Frontal cortex (tissue), 4 donors: ENCODE measurements at places on chromosomes 5 and 9.

DNA sequence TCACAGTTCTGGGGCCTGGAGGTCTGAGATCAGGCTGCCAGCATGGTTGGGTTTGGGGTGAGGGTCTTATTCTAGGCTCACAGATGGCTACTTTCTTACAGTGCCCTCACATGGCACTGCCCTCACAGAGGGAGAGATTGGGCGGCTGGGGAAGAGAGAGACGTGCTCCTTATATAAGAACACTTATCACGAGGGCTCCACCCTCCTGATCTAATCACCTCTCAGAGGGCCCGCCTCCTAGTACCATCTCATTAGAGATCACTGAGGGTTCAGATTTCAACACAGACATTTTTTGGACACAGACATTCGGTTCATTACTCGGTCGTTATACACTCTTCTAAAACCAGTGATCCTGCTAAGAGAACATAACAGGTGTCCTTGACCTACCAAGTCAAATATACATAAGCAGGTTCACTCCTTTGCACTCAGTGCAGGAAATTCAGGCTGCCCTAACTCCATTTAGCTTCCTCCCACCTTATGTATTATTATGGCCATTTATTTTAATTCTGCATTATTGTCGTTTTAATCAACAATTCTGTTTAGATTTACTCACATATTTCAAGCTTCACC is 121.7 kb downstream of the ICE1 start:
- DNase-seq, result no peak

DNA sequence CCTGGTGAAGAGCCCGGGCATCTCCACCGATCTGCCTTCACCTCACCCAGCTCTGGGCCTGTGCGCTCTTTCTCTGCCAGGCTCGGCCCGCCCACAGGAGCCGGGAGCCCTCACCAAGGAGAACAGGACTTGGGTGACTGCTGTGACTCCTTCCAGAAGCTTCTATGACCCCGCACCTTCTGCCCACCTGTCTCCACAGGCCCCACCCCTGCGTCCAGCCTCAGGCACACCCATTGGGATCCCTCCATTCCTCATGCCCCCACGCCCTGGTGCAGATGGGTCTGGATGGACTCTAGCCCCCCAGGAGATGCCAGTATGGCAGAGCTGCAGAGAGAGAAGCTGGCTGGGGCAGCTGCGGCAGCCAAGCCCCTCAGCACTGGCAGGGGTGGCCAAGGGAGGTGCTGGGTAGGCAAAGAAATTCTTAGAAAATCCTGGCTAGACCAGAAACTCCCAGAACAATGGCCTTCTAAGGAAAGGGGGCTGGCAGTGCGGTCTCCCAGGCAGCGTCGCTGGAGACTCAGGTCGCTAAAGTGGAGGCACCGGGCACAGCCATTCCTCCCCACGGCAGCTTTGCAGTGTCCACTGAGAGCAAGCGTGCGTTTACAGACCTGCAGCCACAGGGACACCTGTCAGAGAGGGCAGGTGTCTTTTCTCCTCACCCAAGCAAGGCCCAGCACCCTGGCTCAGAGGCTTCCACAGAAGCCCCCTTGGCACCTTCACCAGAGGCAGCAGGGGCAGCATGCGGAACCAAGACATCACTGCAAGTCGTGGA is 17.3 kb downstream of the LPCAT1 start:
- no peak for DNase-seq

DNA sequence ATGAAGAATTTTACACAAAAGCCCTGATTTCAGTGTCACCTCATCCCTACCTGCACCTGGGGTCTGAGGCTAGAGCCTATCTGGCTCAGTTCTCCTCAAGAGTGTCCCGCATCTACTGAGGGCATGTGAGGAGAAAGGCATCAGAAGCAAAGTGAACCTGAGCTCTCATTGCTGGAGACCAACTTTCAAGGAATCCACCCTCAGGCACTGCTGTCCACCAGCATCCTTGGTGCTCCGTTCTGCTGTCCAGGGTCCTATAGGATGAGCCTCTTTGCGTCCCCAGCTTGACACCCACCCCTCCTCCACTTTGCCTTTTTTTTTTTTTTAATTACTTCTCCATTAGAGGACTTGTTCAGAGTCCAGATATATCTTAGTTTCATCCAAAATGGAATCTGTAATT is 49.5 kb downstream of the CAMSAP1 start:
- DNase-seq, result no peak

GRCh38 chr9:111078391-111079038 is 40.2 kb upstream of the LPAR1 start:
- no peak for DNase-seq

DNA sequence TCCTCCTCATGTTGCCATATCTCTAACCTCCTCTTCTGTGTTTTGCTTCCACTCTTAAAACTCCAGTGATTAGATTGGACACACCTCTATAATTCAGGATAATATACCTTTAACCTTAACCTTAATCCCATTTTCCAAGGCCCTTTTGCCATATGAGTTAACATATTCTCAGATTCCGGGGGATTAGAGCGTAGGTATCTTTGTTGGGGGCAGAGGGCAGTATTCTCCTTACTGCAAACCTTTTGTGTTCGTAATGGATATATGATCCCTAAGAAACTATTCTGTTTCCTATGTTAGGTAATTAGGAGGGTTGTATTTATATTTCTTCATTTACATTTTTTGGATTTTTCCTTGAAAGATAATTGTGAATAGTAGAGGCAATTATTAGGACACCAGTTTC is 99.5 kb downstream of the VPS13A start:
- no peak for DNase-seq

DNA sequence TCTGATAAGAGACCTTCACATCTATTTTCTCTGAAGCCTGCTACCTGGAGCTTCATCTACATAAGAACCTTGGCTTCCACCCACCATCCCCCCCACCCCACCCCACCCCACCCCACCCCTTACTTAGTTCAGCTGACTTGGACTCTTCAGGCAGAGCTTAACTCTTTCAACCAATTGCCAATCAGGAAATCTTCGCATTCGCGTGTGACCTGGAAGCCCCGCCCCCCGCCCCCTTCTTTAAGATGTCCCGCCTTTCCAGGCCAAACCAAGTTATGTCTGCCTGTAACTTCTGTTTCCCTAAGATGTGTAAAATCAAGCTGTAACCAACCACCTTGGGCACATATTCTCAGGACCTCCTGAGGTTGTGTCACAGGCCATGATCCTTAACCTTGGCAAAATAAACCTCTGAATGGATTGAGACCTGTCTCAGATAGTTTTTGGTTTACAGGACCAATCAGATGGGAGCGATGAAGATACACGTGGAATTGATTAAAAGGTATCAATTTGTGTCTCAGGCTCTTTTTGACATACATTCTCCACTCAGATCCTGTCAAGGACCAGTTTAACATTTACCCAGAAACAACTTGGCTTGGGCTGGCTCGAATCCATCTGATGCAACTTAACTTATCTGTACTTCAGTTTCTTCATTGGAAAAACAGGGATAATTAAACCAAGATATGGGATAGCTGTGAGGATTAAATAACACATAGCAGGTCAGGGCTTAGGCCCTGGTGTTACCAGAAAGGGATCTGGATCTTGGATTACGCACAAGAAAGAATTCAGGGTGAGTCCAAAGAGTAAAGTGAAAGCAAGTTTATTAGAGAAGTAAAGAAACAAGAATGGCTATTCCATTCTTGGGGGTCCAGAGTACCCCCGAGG is 43.6 kb downstream of the GALNT12 start:
- no peak for DNase-seq

DNA sequence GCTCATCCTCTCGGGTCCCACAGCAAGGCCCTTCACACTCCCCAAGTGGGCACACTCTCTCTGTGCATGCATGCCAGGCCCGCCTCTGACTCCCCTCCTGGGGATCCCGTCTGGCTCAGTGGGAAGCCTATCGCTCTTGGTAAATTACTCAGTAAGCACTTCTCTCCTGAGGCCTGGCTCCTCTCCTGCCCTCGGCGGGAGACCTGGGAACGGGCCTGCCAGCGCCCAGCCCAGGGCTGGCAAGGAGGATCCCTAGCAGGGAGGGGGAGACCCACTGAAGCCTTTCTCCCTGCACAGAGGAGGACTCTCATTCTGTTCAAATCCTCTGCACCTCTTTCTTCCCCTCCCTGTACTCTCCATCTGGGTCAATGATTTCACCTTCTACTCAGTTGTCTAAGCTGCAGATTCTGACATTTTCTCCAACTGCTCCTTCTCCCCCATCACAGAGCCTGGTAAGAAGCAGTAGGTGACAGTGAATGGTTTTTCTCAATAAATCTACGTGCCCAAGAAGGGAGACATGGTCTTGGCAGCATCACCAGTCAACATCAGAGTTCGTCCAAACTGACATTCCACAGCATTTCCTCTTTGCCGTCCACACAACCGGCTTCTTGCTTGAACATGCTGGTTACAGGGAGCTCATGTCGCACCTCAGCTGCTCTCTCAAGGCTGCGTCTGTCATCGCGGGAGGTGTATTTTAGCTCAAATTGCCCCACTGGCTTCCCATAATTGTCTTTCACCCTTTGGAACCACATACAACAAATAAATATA is 81.9 kb downstream of the GPR21 start:
- no peak for DNase-seq

- DNase-seq, result no peak
Observed at GRCh38 chr9:98491828-98492227, 216.9 kb downstream of the GABBR2 start.

- no peak for DNase-seq
Observed at GRCh38 chr5:96861076-96861475, 15.2 kb upstream of the ERAP2 start.

GRCh38 chr5:123659495-123659894 is 147.5 kb downstream of the CSNK1G3 start:
- DNase-seq, result no peak

DNA sequence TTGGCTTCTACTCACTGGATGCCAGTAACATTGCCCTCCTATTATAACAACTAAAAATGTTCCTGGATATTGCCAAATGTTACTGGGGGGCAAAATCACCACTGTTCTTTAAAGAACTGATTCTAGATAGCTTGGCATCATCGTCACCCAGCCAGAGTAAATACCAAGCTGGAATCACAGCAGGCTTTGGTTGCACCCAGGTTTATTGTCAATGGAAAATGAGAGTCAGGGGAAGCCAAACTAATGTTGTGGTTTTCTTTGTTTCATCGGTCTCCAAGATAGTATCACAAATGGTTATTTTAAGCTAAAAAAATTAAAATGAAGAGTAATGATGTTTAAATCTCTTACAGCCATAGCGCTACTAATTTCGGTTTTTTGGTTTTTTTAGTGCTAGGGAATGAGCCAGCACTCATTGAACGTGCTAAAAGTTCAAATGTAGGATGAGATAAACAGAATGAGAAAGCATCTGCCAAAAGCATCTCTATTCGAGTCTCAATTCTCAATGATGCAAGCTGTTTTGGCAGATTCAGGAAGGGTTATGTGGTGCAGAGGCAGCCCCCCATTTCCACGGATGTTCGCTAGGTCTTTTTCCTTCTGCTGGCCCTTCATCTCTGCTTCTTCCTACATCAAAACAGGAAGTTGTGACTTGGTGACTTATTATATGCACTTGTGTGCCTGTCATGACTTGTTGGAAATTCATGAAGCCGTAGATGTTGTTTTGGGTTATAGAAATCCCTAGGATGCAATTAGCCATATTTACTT is 558.0 kb downstream of the EBF1 start:
- no peak for DNase-seq

- no peak for DNase-seq
Observed at GRCh38 chr5:171479776-171480125, 60.3 kb downstream of the FGF18 start.

- no peak for DNase-seq
Observed at GRCh38 chr5:180140079-180140554, 68.6 kb upstream of the RNF130 start.

DNA sequence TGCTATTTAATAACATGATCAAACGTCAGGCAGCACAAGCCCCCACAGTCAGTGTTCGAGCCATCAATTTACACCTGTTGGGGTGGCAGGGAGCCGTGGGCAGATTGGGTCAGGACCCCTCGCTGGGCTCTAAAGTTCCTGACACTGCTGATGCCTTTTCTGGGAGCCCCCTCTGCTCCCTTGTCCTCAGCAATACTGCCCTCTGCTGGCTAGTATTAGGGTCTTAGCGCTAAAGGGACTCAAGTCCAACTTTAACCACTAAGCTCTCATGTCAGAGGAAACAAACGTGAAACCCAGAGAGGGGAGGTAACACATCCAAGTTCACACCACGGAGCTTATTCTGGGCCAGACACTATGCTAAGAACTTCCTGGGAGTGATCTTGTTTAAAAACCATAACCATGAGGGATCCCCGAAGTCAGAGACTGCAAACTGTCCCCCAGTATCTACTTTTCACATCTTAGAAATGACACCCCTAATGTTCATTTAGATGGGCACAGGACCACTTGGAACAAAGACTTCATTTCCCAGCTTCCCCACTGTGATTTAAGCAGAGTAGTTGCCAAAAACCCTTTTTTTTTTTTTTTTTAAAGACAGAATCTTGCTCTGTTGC is 20.4 kb downstream of the ANKS6 start:
- no peak for DNase-seq

DNA sequence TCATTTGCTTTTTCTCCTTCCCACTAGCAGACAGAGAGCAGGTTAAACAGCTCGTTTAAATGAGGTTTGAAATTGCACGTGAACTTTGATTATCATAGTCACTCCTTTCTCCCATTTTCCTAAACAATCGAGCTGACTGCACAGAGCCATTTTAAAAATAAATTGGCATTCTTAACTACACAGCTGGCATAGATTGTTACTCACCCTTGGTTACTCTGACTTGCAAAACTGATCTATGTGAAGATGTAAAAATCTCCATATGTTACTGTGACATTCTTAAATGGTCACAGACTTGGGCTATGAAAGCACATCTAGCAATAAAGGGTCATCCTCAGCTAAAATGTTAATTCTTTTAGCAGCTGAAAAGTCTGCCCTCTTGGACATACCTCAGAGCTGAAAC is 368.5 kb downstream of the DTWD2 start:
- DNase-seq, result no peak

DNA sequence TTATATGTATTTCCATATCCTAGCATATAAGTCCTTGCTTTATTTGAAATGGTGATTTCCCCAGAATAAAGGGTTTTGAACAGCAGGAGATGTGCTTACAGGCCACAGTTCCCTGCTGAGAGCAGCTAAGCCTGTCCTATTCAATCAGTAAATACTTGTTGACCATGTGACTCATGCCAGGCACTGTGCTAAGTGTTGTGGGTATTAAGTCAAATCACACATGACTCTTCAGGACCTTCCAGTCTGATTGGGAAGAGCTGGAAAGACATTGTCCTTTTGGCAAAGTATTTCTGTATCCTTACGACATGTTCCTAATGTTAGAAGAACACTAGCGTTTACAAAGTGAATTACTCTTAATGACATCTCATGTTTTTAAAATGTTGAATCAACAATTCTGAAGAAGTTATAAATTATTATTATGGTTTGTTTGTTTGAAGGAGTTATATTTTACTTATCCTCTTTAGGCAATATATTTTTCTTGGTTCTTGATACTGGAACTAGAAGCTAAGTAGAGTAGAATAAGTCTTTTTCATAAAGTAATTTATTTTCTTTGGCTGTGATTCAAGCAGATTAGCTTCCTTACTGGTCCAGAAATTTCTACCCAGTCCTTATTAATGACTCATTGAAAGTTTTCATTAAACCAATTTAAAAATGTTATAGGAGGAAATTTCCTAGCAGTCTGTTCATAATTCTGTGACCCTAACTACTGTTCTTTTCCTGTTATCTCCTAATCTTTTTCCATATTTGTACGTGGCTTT is 82.1 kb downstream of the GAPVD1 start:
- DNase-seq, result no peak

- DNase-seq, result no peak
Observed at GRCh38 chr9:126113756-126114408, 212.7 kb upstream of the MVB12B start.
